NCI-H345 (cell line): ENCODE measurements at places on chromosomes 12 and 14.

GRCh38 chr12:9073076-9073475 lies 42.6 kb downstream of the A2M start:
- DNase-seq = no peak

DNA sequence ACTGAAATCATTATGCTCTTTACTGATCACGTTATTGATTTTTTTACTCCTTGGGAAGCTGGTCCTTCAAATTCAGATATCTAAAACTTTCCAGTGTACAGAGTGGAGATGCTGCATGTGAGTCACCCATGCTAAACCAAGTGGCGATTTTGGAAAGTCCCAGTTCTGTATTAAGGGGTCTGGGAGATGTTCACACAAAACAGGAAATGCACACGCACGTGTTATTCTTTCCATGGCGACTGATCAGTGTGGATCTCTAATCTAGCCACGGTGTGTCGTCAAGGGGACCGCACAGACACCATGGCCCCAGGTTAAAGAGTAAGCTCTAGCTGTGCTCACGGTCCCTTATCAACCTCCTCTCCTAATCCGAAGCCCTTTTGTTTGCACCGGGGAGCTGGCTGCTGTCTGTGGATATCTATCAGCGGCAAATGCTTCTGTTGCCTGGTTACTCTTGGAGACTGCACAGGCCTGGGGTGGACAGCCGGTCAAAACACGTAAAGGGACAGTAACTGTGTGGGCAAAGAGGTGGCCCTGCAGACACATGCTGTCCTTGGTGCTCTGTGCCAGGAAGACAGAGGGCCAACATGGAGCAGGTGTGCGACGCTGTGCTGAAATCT lies 96.6 kb downstream of the RIMBP2 start:
- DNase-seq = no peak

- no peak for DNase-seq
Observed at GRCh38 chr14:72651081-72651480, 242.8 kb downstream of the DPF3 start.

DNA sequence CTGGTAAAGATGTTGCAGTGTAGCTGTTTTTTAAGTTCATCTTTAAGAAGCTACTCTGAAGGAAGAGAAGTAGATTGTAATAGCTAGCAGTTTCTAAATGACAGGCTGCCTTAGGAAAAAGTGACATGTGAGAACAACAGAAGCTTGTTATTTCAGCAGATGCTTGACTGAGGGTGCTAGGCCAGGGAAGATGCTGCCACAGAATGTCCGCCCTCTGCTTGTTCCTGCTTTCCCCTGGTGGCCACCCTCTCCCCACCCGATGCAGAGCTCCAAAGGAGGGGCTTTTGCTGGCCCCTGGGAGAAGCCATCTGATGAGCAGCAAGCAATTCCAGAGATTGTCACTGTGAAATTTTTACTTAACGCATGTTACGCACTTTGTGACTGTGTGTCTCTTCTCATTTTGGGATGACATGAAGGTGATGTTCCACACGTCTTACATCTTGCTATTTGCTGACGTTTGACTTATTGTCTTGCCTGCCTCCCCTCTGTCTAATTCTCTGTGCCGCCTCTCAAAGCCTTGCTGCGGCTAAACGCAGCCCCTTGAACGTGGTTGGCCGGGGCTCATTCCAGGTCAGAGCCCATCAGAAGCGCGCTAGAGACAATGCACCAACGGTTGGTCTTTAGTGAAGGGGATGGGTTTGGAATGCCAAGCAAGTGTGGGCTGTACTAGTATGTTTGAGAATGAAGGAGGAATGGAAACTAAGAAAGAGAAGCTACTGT lies 44.8 kb downstream of the WDR20 start:
- no peak for DNase-seq

DNA sequence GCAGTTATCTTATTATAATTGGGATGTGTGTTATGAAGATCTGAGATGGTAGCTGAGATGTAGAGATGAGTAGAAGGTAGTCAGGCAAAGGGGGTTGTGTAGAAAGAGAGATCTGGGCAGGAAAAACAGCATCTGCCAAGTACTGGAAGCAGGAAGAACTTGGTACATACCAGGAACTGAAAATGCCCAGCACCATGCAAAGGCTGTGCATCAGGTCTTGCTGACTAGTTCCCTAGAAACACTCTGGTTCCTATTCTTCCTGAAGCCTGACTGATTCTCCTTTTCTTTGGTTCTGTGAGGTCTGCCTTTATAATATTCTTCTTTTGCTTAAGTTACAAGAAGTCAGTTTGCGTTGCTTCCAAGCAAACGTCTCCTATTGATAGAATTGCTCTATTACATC lies 6.7 kb upstream of the NFATC4 start:
- no peak for DNase-seq
